ENCODE measurements at places on chromosomes 11 and 22.
A peak's percentile ranks its signal among the peaks of the same experiment; 100 is the strongest.

DNA sequence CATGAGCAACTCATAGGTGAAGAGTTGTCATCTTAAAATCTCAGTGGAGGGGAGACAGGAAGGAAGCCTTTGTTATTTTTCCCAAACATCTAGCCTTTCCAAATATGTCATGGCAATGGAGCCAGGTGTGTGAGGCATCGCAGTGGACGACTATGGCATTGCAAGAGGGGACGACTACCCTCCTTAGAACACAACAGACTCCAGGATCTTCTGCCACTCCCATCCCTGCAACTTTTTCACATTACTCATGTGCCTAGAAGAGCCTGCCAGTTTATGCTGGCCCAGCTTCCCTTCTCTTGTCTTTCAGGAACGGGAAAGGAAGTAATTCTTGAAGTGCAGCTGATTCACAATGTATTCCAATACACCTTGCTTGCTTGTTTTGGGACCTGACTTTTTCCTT is 1008.4 kb downstream of the OPCML start:
- no peak for DNase-seq

- no peak for DNase-seq
Measured at GRCh38 chr11:76026281-76026680, 180.0 kb downstream of the WNT11 start.

- no peak for DNase-seq
Measured at GRCh38 chr22:23842599-23842998, 3.8 kb upstream of the DERL3 start.

DNA sequence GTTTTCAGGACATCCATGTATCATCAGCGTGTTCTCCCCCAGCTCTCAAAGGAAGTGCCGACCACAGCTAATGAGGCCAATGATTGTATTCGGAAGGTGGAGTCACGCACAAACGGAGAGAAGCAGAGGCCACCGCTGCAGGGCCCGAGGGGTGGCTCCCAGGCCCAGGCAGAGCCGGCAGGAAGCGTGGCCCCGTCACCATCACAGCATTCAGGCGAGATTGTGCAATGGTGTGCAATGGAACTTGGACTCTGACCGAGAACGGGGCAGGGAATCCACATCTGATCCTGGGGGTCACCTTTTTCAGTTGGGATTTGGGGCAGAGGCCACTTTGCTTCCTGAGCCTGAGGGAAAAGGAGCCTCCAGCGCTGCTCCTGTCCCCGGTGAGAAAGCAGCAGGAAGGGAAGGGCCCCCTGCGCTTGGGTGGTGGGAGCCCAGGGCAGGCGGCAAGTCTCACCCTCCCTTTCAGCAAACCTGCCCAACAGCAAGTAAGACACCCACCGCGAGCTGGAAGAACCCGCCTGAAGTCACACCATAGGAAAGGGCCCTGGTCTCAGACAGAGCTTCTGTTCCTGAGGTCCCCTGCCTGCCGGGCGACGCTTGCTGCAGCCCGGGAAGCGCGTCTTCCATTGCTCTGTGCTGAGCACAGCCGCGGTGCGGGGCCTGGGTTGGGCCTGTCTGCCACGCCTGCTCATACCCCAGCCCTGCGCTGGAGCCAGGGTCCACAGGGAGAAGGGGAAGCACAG is 1430.7 kb downstream of the BRD1 start:
- no peak for DNase-seq

DNA sequence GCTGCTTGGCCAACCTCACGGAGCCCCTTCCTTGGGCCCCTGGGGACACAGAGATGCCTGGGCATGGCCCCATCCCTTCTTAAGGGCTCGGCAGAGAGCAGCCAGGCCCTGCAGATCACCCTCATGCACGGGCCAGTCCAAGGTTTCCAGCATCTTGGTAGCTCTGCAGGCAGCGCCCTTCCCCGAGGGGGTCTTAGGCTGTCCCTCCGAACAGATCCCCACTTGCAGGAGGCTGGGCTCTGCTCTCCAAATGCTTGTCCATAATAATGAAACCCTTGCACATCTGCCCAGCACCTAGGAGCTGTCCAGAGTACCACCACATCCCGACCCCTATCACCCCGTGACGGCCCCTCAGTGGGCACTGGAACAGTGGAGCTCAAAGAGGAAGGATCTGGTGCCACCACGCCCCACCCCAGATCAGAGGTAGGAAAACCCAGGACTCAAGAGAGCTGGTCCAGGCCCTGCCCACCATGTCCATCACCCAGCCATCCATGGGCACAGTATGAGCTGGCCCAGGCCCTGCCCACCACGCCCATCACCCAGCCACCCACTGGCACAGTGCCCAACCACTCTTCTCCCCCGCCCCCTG is 92.5 kb upstream of the PRR5 start:
- no peak for DNase-seq

DNA sequence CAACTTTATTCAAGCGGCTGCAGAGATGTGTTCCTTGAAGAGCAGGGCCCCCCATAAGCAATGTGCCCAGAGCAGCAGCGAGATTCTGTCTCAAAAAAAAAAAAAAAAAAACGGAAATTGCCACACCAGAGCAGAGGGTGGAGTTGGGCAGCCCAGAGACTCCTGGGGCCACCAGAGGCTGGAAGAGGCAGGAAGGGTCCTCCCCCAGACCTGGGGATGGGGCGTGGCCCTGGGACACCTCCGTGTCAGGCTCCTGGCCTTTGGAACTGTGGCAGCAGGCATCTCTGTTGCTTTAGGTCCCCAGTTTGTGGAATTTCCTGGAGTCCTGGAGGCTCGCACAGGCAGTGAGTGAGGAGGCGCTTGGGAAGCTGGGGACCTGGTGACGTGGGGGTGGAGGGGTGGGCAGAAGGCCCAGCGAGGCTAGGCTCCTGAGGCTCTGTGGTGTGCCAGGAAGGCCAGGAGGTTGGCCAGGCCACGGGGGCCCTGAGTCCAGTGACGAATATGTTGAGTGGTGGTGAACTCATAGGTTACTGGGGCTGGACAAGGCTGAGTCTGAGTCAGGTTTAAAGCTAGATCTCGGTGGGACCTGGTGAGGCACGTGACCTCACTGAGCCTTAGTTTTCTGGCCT is 735.6 kb downstream of the BRD1 start:
- no peak for DNase-seq

GRCh38 chr11:74008373-74009229 is at the start of gene UCP3:
UCP3 (minus strand) TSS chr11:74009085; CDS start chr11:74007042, 2,043 bp downstream.
- no peak for DNase-seq

GRCh38 chr11:10973416-10973815 is 115.6 kb upstream of the ZBED5 start:
- DNase-seq, result no peak

- no peak for DNase-seq
Measured at GRCh38 chr11:64267207-64267945, 16.0 kb downstream of the PLCB3 start.

DNA sequence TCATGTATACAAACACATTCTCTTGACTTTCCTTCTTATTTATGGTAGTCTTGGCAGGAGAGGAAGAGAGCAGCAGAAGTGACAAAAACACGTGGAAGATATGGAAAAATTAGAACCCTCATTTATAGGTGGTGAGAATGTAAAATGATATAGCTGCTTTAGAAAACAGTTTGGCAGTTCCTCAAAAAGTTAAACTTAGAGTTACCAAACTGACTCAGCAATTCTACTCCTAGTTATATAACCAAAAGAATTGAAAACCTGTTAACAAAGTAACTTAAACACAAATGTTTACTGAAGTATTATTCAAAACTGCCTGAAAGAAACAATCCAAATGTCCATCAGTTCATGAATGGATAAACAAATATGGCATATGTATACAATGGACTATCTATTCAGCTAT is 16.8 kb downstream of the NUCB2 start:
- no peak for DNase-seq

DNA sequence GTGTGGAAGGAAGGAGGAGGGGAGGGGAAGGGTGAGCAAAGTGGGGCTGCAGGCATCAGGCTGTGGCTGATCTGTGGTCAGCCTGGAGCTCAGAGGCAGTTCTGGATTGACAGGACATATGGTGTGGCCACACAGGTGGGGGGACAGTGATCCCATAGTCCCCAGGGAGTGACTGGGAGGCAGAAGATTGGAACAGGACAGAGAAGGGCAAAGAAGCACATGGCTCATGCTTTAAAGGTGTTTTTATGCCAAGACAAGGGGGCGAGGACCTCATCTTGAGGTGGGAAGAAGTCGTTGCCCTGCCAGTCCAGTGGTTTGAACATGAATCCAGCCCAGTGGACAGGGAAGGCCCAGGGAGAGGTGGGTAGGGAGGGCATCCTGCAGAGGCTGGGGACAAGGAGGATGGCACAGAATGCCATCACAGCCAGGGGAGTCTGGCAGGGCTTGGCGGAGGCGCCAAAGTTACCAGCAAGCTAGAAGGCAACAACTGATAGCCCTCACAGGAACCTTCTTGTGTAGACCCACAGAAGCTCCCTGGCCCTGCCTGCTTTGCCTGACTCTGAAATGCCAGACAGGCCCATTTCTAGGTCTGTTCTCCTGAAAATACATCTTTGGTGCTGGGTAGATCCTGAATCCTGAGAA is 3.1 kb downstream of the BET1L start:
- no peak for DNase-seq

DNA sequence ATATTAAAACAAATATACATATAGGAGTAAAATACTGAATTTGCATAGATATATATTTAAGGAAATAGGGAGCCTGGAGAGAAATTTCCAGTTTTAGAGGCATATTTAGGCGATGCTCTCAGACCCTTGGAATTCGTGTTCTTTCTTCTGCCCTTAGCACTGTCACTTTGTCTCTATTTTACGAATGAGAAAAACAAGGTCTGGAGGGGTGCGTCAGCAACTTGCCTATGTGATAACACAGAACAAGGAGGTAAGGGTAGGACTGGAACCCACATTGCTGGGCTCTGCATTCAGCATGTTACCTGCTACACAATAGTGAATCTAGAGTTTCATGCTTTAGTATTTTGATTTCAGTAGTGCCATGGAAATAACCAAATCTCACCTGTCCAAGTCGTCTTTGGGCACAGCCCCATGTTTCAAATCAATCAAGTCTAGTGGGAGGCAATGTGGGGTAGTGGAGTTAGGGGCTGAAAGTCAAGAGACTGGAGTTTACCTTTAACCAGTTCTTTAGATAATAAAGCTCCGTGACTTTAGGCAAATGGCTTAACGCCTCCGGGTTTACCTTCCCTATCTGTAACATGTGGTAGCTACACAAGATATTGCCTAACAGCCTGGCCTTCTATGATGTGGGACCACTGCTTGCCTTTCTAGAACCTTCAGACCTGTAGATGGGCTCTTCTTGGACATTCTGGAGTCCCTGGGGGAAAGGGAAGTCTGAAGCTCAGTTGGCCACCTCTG is 44.8 kb upstream of the AMPD3 start:
- no peak for DNase-seq

GRCh38 chr11:2390091-2390724 is 10.3 kb upstream of the TSSC4 start:
- no peak for DNase-seq

GRCh38 chr11:74468058-74468457 is 709 bp upstream of the KCNE3 start:
- DNase-seq, result no peak

- peak; percentile 45 for DNase-seq
Measured at GRCh38 chr11:123061403-123062157, at the start of gene HSPA8. HSPA8 (minus strand) TSS chr11:123062136; CDS start chr11:123061324, 812 bp downstream.

- DNase-seq, result no peak
Measured at GRCh38 chr22:38464992-38465672, 2.8 kb upstream of the KDELR3 start.

DNA sequence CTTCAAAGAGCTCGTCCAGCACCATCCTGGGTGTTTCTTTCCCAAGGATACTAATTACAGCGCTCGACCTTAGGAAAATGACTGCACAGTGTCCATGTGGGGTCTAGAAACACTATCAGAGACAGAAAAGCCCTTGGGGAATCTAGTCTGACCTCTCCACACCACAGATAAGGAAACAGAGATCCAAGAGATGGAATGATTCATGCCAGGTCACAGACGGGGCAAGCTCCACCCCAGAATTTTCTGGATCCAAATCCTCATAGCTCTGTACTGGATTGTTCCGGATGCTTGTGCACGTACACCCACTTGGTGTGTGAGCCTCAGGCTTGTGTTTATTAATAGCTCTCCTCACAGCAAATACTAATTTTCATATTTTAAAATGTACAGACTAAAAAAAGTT is 11.3 kb downstream of the ABTB2 start:
- no peak for DNase-seq

GRCh38 chr11:126548581-126549550 is 193.4 kb downstream of the ST3GAL4 start:
- no peak for DNase-seq

DNA sequence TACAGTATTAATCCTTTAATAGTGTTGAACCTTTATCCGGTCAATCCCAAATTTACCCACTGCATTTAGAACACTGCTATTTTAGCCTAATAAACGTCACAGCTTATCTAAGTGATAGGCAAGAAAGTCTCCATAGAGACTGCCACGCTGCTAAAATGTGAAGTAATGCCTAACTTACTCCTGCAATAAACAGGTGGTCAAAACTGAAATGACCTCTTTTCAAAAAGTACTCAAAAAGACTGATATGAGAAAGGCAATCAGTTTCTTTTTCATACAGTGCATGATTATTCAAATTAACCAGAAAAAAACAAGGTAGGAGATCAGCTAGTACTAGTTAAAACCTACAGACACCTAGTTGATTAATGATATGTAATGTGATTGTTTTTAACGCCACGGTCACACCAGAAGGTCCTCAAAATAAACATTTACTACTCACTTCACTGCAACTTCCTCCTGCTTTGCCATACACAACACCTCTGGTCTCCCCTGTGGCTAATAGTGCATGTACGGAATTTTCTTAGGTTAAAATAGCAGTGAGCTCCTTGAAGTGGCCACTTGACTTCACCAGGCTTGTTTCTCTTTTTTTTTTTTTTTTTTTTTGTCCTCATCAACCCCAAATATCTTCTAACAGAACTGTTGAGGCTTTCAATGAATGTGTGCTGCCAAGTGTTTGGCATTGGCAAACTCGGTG is 8.8 kb downstream of the ATP5MG start:
- DNase-seq, result no peak

DNA sequence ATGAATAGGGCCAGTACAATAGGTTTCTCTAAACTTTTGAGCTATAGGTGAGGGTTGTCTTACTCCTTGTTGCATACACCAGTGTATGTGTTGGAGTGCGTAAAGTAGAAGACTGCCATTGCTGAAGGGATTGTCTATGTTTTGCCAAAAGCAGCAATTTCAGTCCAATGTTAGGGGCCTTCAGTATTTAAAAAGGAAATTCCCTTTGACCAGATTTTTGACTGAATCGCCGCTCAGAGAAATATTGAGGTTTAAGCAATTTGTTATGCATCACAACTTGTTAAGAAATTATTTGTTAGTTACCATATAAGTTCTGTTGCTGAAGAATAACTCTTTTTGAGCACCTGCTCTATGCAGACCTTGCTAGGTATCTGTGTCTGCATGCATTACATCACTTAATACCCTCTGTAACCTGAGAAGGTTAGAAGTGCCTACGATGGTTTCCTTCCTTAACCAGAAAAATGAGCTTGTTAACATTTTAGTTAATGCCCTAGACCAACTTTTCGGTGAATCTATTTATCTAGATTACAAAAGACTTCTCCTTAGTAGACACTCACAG is 33.9 kb downstream of the MMP20 start:
- no peak for DNase-seq

DNA sequence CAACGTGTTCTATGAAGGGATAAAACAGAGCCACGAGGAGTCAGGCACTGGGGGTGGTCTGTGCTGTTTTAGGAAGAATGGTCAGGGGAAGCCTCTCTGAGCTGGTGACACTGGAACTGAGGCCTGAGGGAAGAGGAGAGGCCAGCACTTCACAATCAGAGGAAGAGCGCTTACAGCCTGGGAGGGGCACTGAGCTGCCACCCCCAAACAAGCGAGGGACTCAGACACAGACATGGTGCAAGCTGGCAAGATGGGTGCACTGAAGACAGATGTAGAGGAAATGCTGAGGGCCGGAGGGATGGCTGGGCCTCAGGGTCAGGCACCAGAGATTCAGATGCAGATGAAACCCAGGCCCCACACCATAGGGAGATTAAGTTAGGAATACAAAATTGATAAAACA is 40.0 kb upstream of the TP53I11 start:
- DNase-seq, result no peak

- no peak for DNase-seq
Measured at GRCh38 chr11:119983816-119984215, 154.1 kb downstream of the TRIM29 start.

All from stimulated activated CD8-positive, alpha-beta memory T cell treated with anti-CD3 and anti-CD28 coated beads, Interleukin-2, amount 100 ng/mL, for 1 hour (primary cell).